ENCODE measurements at places on chromosomes 16 and 17. TPM values are rescaled to one million over a fixed set of nuclear protein-coding genes. Genes with fewer than 3 reads are reported as not detected.

DNA sequence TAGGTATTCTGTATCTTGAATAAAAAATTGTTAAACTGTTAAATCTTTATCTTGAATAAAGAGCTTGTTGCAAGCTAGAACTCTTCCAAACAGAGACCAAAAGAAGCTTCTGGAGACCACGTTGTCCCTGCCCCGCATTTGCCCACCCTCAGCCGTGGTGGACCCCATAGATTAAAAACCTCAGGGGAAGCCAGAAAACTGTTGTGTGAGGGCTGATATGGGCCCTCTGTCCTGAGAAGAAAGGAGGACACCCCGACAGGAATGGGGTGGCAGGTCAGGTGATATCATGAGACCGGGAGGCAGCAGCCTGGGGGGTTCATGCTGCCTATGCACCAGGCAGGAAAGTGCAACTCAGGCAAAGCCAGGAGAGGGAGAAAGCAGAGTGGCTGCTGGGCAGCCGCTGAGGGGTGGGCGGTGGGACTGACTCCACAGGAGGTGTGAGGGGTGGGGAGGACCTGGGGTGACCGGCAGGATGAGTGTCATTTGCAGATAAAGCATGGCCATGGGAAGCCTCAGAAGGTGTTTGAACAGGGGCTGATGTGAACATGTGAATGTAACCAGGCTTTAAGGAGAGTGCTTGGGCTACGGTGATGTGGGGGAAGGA lies 147.8 kb downstream of the IRF8 start:
- DNase-seq: no peak

Gene RNF40
- 136 TPM for total RNA-seq

DNA sequence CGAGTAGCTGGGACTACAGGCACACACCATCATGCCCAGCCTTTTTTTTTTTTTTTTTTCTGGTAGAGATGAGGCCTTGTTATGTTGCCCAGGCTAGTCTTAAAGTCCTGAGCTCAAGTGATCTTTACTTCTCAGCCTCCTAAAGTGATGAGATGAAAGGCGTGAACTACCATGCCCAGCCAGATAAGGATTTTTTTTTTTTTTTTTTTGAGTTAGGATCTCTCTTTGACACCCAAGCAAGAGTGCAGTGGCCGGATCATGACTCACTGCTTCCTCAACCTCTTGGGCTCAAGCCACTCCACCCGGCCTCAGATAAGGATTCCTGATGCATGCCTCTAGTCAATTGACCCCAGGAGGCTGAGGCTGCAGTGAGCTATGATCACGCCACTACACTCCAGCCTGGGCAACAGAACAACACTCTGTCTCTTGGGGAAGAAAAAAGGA lies 11.2 kb upstream of the PLEKHG4 start:
- DNase-seq: no peak

- DNase-seq: no peak
Measured at GRCh38 chr17:58671969-58672368, 19.9 kb downstream of the TEX14 start.

DNA sequence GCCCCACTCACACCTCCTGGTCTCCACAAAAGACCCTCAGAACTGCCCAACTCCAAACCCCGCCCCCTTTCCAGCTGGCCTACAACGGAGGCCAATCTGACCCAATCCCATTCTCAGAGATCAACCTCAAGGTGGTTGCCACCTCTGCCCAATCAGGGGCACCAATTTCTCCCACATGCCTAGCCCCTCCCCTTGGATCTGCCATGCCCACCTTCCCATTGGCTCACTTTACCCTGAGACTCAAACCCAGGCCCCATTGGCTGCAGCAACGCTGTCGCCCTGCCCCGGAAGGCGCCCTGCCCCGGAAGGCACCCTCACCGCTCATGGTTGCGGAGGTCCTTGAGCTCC lies 10.6 kb downstream of the ZNF668 start:
- no peak for DNase-seq

Gene RPAIN
- total RNA-seq: 61.3 TPM

DNA sequence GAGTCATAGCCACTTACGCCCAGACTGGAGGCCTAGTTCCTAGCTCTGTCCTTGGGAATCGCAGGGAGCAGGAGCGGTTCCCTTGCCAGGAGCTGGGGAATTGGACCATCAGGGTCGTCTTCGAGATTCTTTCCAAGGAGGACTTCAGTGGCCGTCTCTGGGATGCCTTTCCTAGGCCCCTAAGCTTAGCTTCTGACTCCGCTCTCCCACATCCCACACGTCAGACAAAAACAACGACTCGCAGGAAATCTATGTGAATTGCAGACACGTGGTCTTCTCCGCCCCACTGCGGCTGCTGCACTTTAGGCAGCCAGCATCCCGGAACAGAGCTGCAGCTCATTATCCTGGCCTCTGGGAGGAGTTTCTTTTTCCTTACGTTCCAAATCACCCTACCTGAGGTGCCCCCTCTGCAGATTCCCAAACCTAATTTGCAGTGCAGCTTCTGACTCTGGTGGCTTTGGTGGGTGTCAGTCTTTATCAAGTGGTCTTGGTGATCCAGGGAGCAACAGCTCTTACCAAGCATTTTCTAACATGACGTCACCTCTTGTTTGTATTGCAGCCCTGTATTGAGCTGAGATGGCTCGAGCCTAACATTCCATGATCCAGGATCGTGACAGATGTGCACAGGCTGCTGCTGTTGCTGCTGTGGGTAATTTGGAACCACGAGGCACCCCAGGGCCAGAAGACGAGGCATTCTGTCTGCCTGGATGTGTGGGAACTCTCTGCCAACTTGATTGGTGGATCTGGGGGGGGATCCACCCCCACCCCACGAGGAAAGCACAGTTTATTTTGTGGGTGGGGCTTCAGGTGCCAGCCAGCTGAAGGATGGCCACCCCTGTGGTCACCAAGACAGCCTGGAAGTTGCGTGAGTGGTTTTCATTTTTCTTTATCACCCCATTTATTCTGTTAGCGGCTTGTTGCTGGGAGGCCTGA lies 1.1 kb downstream of the KATNB1 start:
- peak; percentile 33 for DNase-seq

DNA sequence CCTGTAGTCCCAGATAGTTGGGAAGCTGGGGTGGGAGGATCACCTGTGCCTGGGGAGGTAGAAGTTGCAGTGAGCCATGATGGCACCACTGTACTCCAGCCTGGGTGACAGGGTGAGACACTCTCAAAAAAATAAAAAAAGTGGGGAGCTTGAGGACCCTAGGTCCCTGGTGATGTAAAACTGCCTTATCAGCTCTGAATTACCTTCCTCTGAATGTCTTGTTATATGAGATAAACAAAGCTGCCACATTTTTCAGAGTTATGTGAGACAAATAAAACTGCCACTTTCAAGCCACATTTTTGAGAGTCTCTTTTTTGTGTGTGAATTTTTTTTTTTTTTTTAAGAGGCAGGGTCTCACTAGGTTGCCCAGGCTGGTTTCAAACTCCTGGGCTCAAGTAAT lies 32.0 kb upstream of the B4GALNT2 start:
- no peak for DNase-seq

- DNase-seq: no peak
Measured at GRCh38 chr17:81727324-81728031, 15.4 kb downstream of the SLC25A10 start.

DNA sequence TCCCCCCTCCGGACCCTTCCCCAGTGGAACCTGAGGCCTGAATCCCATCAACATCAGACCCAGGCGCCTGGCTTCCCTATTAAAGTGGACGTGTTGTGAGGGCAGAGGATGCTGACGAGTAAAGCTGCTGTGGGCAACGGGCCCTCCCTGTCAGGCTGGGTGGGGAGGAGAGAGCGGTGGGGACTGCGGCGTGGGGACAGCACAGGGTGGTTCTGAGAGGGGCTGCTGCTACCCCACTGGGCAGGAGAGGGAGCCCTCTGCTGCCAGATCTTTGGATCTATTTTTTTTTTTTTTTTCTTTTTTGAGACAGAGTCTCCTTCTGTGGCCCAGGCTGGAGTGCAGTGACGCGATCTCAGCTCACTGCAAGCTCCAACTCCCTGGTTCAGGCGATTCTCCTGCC lies 5.9 kb downstream of the CA5A start:
- no peak for DNase-seq

GRCh38 chr16:70714581-70715054 lies 28.8 kb upstream of the MTSS2 start:
- peak; percentile 79 for DNase-seq

Gene VMO1
- total RNA-seq: not detected

DNA sequence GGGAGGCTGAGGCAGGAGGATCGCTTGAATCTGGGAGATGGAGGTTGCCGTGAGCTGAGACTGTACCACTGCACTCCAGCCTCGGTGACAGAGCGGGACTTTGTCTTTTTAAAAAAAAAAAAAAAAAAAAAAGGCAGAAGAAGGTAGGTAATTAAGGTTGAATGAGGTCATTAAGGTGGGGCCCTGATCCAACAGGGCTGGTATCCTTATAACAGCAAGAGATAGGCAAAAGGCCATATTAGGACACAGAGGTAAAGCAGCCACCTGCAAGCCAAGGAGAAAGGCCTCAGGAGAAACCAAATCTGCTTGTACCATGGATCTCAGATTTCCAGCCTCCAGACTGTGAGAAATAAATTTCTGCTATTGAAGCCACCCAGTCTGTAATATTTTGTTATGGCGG lies 60.3 kb downstream of the SPAG9 start:
- no peak for DNase-seq

DNA sequence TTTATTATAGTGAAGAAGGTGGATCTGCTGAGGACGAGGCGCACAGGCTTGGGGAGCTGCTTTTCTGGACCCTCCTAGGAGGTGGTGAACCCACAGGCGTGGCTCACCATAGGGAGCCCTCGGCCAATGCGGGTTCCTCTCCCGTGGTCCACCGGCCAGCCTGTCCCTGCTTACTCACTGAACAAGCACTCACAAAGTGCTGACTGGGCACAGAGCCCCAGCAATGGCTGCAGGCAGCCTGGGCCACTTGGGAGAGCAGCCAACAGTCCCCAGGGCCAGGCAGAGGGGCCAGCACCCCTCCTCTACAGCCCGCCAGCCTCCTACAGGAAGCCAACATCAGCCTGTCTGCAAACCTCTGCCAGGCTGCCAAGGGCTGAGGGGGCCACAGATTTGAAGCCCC lies 19.1 kb upstream of the NCBP3 start:
- DNase-seq: no peak

- DNase-seq: peak; percentile 68
Measured at GRCh38 chr17:42678951-42679491, 2.2 kb upstream of the PLEKHH3 start.

DNA sequence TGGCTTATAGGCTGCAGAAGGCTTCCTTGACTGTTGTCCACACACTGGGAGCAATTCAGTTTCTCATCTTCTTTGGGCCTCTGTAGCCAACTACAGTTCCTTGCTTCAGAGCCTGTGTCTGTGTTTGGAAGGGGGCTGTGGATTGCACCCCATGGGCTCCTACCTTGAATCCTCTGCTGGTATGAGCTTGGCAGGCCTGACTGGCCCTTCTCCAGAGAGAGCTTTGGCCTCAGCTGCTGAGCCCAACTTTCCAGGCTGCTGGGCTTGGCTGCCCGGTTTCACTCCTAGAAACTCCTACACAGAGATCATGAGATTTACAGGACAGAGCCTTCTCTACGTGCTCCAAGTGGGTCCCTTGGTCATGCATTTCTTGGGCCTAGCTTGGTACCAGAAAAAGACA lies 354.4 kb downstream of the SNX29 start:
- DNase-seq: peak; percentile 45

- no peak for DNase-seq
Measured at GRCh38 chr16:69107316-69107962, 2.0 kb downstream of the HAS3 start.

DNA sequence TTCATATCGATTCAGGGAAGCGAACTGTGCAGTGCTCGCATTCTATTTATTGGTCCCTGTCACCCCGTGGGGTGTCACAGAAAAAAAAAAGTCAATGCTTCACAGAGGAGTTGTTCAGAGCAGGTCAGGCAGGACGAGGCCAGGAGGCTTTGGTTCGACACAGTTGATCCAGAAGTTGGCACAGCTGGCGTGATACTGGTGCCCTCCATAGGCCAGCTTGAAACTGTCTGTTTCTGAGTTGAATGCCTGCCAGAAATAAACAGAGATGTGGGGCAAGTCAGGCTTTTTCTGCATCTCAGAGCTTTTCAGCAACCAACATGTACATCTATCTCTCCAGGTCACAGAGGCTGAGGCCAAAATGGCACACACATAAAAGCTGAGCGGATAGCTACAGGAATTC lies 29.1 kb downstream of the DUSP14 start:
- DNase-seq: no peak

DNA sequence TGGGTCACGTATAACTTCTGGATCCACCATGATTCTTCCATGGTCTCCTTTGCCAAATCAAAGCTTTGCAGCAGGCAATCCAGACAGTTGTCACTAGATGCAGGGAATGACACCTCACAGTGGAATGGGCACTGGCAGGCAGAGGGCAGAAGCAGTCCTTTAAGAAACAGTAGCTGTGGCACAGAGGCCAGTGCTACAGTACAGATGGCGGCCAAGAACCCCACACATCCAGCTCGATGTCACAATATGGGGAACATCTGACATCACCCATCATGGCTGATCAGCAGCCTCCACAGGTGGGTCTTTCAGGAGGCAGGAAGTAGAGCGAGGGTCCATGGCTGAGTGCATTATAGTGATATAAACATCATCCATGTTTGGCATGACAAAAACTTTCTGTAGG lies 18.8 kb upstream of the ERN1 start:
- DNase-seq: peak; percentile 12

DNA sequence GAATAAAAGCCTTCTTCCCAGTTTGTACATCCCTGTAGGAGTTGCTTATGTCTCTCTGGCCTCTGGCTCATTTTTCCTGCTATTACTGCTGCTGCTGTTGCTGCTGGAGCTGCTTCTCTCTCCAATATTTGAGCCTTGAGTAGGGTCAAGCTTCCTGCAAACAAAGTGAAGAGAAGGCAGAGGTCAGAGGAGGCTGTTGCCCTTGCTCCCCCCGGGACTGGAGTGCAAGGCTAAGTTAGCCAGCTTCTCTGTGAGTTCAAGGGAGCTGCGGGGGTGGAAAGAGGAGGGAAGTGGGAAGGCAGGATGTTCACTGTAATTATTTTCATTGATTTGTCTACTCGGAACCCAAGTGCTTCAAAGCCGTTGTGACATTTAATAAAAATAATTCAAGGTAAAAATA lies 77.0 kb upstream of the TMEM132E start:
- no peak for DNase-seq
